ENCODE measurements at places on chromosomes 3 and 15.
A peak's percentile ranks its signal among the peaks of the same experiment; 100 is the strongest.

- no peak for DNase-seq
Observed at GRCh38 chr3:188686324-188686723, 485.4 kb upstream of the TPRG1 start.

DNA sequence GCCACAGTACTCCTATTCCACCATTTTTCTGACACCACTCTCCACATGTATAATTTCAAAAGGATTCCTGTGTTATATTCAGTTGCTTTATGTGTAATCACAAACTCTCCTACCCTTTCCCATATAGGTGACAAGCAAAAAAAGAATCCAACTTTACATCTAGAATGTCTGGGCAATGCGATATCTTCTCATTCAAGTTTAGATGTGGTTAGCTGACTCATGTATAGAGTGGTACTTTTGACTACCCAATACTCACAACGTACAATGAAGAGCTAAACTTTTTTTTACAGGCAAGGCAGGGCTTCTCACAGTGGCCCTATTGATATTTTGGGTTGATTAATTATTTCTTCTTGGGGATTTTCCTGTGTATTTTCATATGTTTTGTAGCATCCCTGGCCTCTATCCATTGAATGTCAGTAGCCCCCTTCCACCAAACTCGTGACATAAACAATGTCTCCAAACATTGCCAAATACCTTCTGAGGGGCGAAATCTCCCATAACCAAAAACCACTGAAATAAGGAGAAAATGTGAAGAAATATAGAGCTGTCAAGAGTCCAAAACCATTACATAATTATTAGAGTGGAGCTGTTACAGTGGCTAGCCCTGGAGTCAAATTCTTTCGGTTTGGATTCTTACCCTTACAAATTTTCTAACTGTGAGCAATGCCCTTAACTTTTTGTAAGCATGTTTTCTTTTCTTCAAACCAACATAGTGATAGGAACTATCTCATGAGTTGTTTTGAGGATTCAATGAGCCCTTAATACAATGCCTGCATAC lies 342.6 kb downstream of the NSUN3 start:
- DNase-seq, result no peak

- peak; percentile 33 for DNase-seq
Observed at GRCh38 chr3:71127052-71127831, 456.3 kb downstream of the FOXP1 start.

- DNase-seq, result no peak
Observed at GRCh38 chr3:108089579-108089978, 1.3 kb downstream of the CD47 start.

GRCh38 chr3:146199762-146200161 lies 38.8 kb upstream of the PLOD2 start:
- DNase-seq, result no peak

Data from CD4-positive, alpha-beta memory T cell (primary cell).